ENCODE measurements at places on chromosomes 12 and 14.

GRCh38 chr12:19719672-19720071 lies 280.4 kb downstream of the AEBP2 start:
- DNase-seq: no peak

- no peak for DNase-seq
Observed at GRCh38 chr12:109291521-109292341, 17.4 kb downstream of the FOXN4 start.

- DNase-seq: no peak
Observed at GRCh38 chr12:50070314-50071060, 13.1 kb downstream of the ASIC1 start.

GRCh38 chr12:87861791-87862190 lies 167.4 kb downstream of the C12orf50 start:
- DNase-seq: no peak

- no peak for DNase-seq
Observed at GRCh38 chr12:80192087-80192486, 92.8 kb downstream of the OTOGL start.

DNA sequence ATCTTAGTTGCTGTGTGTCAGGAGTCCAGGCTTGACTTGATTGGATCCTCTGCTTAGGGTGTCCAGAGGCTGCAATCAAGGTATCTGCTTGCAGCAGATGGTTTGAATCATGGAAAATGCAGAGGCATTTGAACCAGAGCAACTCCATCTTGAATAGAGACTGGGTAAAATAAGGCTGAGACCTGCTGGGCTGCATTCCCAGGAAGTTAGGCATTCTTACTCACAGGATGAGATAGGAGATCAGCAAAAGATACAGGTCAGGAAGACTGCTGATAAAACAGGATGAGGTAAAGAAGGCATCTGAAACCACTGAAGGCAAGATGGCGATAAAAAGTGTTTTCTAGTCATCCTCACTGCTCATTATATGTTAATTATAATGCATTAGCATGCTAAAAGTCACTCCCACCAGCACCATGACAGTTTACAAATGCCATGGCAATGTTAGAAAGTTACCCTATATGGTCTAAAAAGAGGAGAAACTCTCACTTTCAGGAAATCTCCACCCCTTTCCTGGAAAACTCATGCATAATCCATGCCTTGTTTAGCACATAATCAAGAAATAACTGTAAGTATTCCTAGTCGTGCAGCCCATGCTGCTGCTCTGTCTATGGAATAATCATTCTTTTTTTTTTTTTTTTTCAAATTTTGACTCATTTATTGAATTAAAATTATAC lies 218.3 kb upstream of the CPNE8 start:
- no peak for DNase-seq

DNA sequence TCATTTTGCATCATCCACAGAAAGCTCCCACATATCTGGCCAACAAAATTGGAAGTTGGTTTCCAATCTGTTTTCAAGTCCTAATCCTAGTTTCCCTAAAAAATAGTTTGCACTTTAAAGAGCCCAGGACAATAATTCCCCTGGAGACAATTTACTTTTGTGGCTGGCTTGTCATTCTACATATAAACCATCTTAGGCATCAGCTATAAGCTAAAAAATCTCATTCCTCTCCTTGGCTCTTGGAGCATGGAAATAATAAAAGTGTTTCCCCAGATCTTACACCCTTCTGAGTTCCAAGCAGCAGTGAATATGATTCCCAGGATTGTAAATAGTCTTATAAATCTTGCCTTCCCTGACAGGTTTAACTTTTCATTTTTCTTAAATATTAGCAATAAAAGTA lies 89.1 kb upstream of the NUDT4 start:
- DNase-seq: no peak

DNA sequence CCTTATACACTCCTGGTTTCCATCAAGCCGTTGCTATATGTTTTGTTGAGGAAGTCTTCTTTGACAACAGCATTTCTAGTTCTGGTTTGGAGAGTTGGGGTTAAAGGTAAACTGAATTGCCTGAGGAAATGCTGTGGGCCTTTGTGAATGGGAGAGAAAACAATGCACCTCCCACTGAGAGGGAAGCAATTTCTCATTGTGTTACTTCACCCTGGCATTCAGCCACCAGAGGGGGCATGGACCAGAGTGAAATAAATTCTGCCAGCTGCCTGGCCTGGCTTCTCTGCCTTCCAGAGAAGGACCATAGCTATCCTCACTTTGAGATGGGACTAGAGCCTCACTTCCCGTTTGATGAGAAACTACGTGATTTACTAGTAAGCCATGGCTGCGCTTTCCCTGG lies 475.3 kb downstream of the EGLN3 start:
- DNase-seq: no peak

DNA sequence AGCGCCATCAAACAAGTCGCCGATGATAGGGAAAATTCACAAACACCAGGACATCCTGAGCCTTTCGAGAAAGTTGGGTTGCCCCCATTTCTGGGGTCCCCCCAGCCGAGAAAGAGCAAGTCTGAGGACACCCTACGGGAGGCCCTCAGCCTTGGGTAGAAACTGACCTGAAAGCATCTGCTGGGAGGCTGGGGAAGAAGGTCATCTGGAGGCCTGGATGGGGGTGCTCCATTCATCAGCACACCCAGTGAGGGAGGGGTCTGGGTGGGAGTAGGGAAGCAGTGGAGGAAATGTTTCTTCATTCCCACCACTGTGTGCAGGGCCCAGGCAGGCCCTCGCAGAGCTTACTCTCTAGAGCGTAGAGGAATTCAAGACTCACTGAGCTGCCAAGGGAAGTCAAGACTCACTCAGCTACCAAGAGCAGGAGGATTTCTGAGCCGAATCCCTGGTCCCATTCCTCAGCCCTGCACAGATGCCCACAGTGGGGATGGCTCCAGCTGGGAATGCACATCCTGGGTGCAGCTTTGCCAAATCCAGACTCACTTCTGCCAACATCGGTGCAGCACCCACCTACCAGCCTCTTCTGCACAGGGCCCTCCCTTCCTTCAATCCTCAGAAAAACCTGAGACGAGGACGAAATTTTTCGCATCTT lies 38.1 kb downstream of the DIO3 start:
- no peak for DNase-seq

DNA sequence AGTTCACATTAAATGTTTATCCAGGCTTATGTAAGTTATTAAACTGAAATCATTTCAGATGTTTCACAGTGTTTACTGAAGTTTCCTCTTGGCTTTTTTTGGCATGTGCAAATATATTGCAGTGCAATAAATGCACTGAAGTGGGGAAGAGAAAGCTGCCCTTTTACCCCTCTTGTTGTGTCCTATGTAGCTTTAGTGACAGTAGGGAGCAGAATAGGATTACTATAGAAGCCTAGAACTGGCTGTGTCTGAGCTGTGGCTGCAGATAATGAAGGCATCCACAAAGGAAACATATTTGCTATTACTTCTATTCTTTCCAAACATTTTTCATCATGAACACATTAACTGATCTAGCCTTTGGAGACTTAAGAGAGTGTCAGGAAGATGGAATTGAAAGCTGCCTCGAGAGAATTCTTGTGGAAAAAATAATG lies 24.1 kb upstream of the CNTN1 start:
- no peak for DNase-seq
